ENCODE measurements at places on chromosomes 7 and 10. TPM values are rescaled to one million over a fixed set of nuclear protein-coding genes. Genes with fewer than 3 reads are reported as not detected.

- ATAC-seq = no peak
These were observed 312.5 kb downstream of the PPP1R3A start for GRCh38 chr7:113606325-113606724.

DNA sequence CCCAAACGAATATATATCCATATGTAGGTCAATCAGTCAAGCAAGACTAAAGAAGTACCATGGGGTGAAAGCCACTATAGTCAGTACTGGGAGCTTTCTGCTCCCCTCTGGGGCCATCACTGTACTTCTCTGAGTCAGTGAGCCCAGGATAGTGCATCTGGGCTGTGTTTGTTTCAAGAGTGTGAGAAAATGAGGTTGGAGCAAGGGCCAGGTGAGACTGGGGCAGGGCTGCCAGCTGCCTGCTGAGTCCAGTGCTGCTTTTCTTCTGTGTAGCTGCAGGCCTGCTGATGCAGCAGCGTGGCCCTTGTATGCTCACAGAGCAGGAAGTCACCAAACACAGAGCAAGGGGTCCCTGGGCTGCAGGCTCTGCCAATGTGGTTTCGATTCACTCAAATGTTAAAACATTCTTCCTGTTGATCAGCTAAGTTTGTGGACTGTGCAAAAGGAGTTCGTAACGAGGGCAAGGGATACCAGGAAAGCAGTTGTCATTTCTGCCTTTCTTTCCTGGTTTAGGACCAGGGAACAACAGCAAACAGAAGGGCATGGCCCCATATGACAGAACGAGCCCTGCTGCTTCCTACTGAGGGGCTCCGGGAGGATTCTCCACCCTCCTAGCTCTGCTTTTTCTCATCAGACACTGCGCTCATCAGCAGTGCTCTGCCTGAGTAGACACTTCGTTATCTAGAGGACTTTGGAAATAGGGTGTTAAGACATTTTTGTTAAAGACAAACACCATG lies 65.4 kb upstream of the TNS3 start:
- no peak for ATAC-seq

DNA sequence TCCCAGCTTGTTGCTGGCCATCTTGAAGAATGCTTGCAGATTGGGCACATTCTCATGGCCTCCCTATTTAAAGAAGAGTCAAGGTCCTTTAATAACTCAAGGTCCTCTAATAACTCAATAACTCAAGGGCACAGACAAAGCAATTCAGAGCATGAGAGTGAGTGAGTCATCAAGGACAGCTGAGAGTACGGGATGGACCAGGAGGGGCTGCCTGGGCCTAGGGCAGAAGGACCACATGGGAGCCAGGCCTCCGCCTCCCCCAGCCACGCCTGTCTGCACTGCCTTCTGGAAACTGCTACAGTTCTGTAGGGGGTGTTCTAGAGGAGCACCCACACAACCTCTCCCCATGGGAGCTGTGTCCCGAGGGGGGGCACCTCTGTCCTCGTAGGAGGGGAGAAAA lies 48.9 kb downstream of the ZNF503 start:
- peak; percentile 64 for ATAC-seq

- ATAC-seq = no peak
These were observed at the start of gene CYP3A4 for GRCh38 chr7:99784007-99784406. Gene CYP3A4 (minus strand): TSS chr7:99784184. CDS start chr7:99784081, 103 bp downstream.

DNA sequence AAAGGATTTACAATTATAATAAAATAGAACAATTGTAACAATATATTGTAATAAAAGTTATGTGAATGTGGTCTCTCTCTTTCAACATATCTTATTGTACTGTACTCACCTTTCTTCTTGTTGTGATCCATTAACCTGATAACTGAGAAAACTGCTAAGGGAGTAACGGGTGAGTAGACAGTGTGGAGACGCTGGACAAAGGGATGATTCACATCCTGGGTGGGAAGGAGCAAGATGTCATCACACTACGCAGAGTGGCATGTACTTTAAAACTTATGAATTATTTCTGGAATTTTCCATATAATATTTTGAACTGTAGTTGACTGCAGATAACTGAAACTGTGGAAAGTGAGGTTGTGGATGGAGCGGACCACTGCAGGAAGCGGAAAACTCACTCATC lies 91.2 kb upstream of the PLPP4 start:
- ATAC-seq = no peak

GRCh38 chr10:665579-666091 lies 23.8 kb downstream of the DIP2C start:
- no peak for ATAC-seq

UCMA gene
- not detected for total RNA-seq

PIP4K2A gene
- total RNA-seq = 29.5 TPM

- ATAC-seq = no peak
These were observed 567.8 kb downstream of the IPMK start for GRCh38 chr10:57699944-57700343.

BET1 gene
- total RNA-seq = 25.5 TPM

FGL2 gene
- total RNA-seq = 24.1 TPM

GRCh38 chr10:110444004-110444337 lies 53.7 kb upstream of the DUSP5 start:
- no peak for ATAC-seq

AOAH gene
- 0.60 TPM for total RNA-seq

GRCh38 chr10:34766266-34766600 lies 48.9 kb downstream of the PARD3 start:
- no peak for ATAC-seq

DNA sequence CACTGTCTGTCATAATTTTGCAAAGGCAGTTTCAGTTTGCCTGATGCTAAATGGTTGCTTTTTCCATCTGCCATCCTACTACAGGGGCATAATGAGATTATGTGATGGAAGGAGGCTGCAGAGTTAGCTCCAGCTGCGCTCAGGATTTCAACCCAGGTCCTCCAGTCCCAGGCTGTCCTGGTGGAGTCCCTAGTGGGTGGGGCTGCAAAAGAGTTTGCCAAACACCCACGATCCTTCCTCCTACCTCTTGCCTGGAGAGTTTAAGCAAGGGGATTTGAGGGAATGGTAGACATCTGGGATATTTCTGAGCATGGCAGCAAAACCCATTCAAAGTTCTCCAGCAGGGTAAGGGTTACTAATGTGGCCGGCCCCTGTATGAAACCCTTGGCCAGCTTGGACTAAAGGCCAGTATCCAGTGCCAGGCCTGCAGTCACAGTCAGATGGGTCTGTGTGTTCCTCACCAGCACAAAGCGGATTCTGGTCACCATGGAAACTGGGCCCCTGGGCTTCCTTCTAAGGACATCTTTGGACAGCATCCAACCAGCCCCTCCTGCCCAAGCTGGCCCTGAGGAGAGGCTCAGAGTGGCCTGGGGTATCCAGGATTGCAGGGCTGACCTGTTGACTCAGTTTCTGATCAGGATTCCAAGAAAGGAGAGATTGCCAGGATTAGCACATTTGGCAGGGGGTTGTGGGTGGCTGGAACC lies 42.7 kb upstream of the CHST3 start:
- peak; percentile 99 for ATAC-seq

DNA sequence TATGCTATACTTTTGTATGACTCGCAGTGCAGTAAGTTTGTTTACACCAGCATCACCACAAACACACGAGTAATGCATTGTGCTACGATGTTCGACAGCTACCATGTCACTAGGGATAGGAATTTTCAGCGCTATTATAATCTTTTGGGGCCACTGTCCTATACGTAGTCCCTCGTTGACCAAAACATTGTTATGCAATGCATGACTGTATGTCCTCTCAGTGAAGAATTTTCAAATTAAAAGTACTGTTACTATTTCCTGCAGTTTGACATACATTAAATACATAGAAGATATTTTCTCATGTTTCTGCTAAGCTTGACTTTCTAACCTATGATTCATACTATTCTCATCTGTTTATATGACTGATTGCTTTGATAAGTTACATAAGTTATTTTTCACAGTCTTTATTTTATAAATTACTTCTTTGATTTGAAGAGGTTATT lies 203.6 kb downstream of the VTI1A start:
- ATAC-seq = no peak

DNA sequence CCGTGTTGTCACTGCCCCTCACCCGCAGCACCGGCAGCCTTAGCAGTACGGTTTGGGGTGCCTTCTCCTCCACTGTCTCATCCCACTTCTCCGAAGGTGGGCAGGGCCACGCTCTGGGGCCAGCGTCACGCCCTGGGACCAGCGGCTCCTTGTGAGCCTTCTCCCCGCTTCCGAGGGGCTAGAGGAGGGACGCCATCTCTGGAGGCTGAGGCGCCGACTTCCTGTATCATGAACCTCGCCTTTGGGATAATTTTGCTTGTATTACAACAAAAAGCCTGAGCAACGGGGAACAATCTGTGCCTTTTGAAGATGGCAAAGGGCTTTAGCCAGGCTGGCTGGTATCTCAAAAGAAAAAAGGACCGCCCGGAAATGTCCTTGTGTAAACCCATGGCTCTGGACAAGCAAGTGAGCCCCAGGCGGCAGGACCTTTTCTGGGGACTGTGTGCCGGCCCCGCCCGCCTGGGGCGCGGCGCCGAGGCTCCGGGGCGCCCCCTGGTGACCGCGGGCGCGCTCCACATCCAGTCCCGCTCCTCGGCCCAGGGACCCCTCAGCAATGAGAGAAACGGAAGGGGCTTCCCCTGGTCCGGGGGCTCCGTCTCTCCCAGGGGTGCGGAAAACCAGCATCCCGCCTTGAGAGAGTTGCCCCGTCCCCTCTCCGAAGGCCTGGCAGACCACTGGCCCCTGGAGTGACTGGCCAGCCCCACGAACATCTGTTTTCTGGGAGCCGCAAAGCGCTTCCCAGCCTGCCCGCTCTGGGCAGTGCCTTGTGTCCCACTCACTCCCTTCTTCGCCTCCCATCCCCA lies 3.8 kb downstream of the DEPP1 start:
- peak; percentile 63 for ATAC-seq

NRCAM gene
- 81.9 TPM for total RNA-seq

- ATAC-seq = no peak
These were observed 5.5 kb upstream of the H2AZ2 start for GRCh38 chr7:44853391-44853790.

DNA sequence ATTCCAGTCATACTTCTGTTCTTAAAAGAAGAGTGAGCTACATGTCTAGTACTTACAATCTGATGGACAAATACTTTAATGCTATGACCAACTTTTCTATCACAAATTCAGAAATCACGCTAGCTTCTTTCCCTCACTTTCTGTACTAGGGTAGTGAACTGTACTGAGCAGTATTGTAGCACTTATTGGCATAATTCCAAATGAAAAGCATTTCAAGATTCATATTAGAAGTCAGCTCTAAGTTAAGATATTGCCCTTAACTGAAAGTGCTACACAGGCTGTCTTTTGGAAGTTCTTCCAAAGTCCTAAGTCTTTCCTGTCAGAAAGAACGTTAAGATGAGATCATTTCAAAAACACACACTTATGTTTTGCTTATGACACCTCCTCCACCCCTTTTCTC lies 13.4 kb downstream of the P4HA1 start:
- ATAC-seq = no peak

DNA sequence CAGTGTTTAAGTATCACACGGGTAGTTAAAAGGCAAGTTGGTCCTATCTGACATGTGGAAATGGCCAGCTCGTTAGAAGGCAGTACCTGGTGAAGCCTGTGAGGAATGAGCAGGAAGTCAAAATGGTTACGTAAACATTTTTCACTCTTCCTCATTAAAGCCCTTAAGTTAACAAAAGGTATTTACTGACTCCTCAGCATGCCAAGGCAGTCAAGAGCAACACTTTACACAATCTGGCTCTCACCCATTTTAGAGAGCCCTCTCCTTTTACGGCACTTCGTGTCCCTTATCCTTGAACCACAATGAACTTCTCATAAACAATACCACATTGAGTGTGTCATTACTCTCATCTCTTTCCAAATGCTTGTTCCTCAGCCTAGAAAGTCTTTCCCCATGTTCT lies 11.0 kb upstream of the RSBN1L start:
- no peak for ATAC-seq

WDFY4 gene
- 0.13 TPM for total RNA-seq

DNMBP gene
- total RNA-seq = 3.3 TPM

DNA sequence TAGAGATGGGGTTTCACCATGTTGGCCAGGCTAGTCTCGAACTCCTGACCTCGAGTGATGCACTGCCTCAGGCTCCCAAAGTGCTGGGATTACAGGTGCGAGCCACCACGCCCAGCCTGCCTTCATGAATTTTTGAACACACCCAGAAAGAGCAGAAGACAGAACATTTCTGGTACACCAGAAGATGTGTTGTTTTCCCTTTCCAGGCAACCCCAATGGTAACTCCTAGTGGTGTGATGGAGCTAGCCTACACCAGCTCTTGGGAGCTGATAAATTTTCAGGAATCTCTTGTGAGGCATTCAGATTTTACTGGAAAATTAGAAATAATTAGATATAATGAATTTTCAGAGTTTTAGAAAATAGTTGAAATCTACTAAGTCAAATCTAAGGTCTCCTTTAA lies 904 bp upstream of the CCDC7 start:
- ATAC-seq = no peak

DNA sequence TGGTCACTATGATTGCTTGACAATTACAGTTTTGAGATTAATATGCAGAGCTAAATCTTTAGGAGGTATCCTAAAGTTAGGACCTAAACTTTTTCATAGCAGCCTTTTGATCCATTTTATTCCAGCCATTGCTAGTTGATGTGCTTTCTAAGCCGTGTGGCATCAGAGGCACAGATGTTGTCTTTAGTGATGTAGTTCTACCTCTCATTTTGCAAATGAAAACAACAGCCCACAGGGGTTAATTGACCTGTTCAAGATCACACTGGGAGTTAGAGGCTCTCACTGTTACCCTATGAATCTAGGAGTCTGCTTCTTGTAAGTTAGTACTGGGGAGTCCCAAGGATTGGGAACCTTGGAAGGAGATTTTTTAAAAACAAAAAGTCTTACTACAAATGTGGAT lies 10.6 kb downstream of the AUTS2 start:
- no peak for ATAC-seq

DNA sequence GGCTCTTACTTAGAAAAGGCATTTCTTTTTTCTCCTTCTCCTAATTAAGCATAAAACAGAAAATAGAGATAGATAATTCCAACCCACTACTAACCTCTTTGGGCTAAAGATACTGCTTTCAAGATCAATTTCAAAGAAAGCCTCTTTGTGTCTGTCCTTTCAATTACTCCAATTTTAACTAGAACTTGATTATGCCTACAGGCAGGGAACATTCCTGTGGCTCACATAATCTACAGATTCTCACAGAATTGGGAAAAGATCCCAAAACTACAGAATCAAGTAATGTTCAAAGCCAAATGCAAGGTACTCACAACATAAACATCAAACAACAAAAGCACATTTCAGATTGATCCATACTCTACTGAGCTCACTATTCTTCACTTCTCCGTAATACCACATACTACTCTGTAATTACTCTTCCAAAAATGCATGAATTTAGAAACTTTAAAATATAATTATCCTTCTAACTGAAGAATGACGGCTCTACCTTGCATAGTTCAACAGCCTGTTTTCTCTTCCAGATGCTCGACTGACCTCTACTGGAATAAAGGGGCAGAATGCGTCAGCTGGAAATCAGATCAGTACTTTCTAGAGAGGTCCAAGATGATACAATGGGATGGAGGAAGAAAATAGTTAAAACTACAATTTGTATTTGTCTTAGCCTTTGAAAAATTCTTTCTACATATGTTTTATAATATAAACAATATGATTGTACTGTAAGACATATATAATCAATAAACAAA lies 3.9 kb downstream of the MTERF1 start:
- ATAC-seq = no peak

GRCh38 chr10:68362590-68362989 lies 29.9 kb upstream of the PBLD start:
- ATAC-seq = no peak

BAMBI gene
- total RNA-seq = 8.5 TPM

UPK3B gene
- total RNA-seq = 0.56 TPM

Measured in motor neuron (in vitro differentiated cells).